ENCODE measurements at places on chromosomes 6 and 20.

GRCh38 chr20:58618351-58619076 is 32.6 kb upstream of the STX16 start:
- DNase-seq, result peak; percentile 17

- DNase-seq, result no peak
These were observed 25.2 kb downstream of the ADGRF1 start for GRCh38 chr6:47016909-47017308.

- DNase-seq, result no peak
These were observed 155.2 kb downstream of the TINAG start for GRCh38 chr6:54463354-54464024.

DNA sequence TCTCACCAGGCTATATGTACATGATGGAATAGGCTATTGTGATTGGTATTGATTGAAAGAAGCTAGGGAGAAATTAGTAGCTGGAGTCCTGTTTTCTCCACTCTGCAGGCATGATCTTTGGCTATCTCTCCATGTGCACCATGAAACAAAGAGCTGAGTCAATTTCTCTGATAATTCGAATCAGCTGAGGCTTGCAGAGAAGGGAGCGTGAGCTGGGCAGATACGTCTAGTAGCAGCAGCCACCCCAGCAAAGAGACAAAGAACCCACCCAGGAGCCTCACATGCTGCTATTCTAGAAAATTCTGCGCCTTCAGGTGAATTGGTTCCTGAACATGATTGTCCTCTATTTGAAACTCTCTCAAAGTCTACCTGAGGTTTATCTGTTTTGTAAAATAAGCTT is 6.9 kb upstream of the SGK1 start:
- no peak for DNase-seq

- DNase-seq, result peak; percentile 8
These were observed 273.3 kb downstream of the ALDH8A1 start for GRCh38 chr6:134676307-134677281.

- DNase-seq, result no peak
These were observed 38.8 kb downstream of the SNX3 start for GRCh38 chr6:108222064-108222463.

DNA sequence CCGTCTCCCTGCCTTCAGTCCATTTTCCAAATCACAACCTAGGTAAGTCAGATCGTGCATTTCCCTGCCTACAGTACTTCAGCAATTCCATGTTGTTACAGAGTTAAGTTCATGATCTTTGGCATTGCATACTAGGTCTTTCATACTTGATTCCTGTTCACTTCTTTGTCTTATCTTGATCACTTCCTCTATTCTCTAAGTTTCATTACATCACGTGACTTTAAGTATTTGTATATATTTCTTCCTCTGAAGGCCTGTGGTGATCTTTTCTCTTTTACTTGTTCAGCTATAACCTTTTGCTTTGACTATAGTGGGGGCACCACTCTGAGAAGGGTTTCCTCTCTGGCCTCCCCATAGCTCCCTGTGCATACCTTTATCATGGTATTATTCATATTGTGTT is 100.2 kb downstream of the TRMT11 start:
- DNase-seq, result no peak

DNA sequence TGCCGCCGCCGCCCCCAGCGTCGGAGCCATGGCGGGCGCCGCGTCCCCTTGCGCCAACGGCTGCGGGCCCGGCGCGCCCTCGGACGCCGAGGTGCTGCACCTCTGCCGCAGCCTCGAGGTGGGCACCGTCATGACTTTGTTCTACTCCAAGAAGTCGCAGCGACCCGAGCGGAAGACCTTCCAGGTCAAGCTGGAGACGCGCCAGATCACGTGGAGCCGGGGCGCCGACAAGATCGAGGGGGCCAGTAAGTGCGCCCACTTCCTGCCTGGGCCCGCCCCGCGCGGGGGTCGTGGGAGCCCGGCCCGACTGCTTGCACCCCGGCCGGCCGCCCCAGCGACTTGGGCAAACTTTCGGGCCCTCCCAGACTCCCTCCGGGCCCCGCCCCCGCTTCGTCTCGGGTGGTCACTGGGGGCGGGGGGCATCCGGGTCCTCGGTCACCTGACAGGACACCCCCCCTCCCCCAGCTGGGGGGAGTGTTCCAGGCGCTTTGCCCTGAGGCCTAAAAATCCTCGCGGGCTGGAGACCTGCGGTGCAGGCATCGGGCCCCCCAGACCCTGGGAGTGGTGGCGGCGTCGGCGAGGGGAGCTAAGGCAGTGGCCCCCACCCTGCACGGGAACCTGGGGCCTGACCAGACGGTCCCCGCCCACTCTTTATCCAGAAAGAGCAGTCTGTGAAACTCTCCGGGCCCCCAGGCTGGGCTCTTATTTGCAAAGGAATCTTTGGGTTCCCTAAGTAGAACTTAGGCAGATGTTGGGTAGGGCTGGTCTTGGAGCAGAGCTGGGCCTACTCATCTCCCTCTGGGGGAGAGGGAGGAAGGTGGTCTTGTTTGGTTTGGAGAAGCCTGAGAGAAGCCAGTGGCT is 501 bp downstream of the PLCG1 start:
- DNase-seq, result peak; percentile 71

DNA sequence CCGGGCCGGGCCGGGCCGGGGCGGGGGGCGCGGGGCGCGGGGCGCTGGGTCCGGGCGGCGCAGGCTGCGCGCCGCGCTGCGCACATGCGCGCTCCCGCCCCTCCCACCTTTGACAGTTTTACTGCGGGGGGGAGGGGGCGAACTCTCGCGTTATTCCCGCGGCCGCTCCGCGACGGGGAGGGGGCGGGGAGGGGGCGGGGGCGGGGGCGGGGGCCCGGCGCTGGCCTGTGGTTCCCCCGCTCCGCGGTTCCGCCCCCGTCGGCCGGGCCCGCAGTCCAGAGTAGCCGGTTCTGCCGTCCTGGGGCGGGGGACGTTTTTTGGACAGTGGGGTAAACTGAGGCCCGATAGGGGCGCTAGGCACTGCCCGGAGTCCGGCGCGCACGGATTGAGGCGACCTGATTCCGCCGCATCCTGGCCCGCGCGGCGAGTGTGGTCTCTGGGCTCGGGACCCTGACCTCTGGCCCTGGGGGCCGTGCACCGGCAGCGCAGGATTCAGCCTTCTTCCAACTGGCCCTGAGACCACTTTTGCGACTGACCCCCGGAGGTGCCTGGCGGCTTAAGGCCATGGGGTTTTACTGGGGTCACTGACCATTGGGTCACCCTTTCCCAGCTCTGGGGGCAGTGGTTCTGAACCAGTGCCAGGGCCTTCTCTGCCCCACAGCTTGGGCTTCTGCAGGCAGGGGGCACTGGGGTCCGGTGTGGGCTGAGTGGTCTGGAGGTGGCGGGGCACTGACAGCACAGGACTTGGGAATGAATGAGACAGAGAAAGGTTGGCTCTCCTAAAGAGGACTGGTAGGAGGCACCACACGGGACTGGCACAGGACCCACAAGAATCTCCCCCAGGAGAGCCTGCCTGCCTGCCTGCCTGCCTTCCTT is at the start of gene ZNF512B:
ZNF512B (minus strand) TSS at position 93 of the 876 bp plus-strand sequence. CDS start 1,980 bp downstream, outside the sequence.
- peak; percentile 65 for DNase-seq

DNA sequence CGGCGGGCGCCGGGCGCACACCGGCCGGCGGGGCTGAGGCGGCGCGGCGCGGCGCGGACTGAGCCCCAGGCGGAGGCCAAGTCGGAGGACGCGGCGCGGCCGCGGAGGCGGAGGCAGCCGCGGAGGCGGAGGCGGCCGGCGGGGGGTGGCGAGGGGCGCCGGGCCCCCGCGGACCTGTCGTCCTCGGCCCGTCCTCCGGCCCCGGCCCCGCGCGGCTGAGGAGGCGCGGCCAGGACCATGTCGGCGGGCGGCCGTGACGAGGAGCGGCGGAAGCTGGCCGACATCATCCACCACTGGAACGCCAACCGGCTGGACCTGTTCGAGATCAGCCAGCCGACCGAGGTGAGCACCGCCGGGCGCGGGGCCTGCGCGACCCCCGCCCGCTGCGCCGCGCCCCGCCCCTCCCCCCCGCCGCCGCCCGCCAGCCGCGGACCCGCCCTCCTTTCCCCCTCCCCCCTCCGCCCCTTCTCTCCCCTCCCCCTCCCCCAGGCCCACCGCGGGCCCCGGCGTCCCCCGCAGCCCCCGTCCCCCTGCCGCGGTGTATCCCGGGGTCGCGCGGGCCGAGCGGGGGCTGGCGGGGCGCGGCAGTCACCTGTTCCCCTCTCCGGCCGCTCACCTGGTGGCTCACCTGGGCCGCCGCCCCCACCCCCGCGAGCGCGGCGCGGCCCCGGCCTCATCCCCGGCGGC is at the start of gene AFDN:
AFDN (plus strand) TSS at position 16 of the 687 bp plus-strand sequence; CDS start at position 238, 222 bp downstream.
- DNase-seq, result peak; percentile 41

DNA sequence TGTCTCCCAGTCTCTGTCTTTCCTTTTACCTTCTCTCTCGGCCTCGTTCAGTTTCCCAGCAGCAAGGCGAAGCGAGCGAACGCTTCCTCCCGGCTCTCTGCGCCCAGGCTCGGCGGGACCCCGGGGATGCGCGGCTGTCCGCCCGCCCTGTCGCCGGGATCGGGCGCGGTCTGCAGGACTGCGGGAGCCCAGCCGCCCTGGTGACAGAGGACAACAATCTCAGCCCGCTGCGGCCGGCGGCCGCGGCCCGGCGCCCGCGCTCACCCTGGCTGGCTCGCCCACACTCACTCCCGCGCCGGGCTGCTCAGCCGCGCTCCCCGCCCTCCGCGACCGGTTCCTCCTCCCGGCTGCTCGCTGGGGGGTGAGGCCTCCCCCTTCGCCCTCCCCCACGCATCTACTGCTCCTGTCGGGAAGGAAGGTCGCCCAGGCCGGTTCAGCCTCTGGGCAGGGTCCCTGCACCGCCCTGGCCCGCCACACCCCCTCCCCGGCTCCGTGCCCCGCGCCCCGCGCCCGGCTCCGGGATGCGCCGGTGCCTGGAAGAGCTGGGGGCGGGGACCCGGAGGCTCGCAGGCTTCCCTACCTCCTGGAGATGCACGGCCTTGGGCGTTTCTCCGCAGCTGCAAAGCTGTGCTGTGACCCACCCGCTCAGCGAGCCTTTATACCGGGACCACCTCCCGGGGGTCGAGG is 410 bp downstream of the SYNE1 start:
- DNase-seq, result peak; percentile 41

GRCh38 chr6:90203672-90204071 is 93.0 kb downstream of the BACH2 start:
- no peak for DNase-seq

- peak; percentile 53 for DNase-seq
These were observed 390.2 kb downstream of the UTRN start for GRCh38 chr6:144675231-144675861.

DNA sequence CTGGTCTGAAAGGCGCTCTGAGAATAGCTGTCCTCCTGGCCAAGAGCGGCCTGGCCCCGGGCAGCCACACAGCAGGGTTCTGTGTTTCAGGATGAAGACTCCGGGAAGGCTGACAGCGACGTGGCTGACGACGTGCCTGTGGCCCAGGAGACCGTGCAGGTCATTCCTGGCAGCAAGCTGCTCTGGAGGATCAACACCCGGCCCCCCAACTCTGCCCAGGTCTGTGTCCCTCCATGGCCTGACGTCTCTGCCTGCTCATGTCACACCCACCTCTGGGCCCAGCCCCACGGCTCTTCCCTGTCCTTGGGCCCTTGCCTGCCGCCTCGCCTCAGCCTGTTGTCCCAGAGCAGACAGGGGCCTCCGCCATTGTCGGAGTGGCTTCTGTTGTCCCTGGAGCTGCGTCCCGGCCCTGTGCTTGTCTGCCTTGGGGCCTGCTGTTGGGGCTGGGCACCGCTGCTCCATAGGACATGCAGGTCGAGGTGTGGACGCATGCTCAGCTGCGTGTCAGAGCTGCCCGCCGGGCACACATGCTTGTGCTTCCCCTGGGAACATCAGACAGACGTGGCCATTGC is 16.2 kb upstream of the ADRM1 start:
- DNase-seq, result no peak

DNA sequence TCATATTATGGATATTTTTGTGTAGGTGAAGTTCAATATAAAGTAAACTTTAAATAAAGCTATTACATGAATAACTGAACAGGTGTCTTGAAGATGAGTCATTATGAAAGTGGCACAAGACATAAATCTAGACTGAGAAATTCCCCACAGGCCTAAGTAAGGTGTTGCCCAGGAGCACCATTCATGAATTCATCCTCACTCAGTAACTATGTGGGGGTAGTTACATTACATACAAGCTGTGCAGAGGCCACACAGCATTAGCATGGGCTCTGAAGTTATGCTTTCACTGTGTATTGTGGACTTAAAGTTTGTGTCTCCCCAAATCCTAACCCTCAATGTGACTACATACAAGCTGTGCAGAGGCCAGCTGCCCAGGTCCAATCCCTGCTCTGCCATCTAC is 65.9 kb downstream of the BCAS1 start:
- no peak for DNase-seq

- no peak for DNase-seq
These were observed 37.0 kb upstream of the KCNG1 start for GRCh38 chr20:51059862-51060261.

DNA sequence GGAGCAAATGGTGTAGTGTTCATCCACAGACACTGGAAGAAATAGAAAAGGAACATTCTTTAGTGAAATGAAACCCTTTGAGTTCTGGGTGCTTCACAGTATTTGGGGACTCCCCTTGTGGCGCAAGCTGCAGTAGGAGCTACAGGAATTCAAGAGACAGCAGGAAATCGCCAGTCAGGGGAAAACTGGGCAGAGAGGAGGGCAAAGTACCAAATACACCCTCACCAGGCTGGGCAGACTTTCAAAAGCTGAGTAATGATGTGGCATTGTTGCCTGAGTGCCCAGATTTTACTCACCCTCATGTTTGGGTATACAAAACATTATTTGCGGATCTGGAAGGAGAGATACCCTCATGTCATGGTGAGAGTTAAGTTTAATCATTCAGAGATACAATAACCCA is 97.9 kb downstream of the SOD2 start:
- DNase-seq, result peak; percentile 75

GRCh38 chr6:143232849-143233248 is 172.2 kb downstream of the AIG1 start:
- peak; percentile 54 for DNase-seq

DNA sequence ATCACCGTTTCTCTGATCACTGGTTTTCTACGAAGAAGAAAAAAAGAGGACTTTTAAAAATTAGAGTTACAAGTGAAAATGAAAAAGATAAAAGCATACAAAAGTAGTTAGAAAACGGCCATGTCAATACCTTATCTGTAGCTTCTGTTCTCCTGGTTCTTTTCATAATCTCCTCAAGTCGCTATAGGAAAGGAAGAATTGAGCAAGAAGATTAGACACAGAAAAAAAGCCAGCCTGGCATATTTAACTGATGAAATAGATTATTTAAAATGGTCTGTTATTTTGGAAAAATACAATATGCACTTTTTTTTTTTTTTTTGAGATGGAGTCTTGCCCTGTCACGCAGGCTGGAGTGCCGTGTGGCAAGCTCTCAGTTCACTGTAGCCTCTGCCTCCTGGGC is 70.2 kb upstream of the BCLAF1 start:
- DNase-seq, result no peak

GRCh38 chr20:31497838-31498540 is 16.3 kb upstream of the HM13 start:
- peak; percentile 92 for DNase-seq
